Right forelimb (tissue), 1 donor: ENCODE measurements at places on chromosomes 6 and 20.

GRCh38 chr6:90288404-90288803 lies 8.2 kb downstream of the BACH2 start:
- DNase-seq = no peak

DNA sequence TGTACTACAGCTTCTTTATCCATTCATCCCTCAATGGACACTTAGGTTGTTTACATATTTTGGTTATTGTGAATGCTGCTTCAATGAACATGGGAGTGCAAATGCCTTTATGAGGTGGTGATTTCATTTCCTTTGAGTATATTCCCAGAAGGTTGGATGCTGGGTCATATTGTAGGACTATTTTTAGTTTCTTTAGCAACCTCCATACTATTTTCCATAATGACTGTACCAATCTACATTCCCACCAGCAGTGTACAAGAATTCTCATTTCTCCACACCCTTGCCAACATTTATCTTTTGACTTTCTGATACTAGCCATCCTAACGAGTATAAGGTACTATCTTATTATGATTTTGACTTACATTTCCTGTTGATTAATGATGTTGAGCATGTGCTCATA lies 269.0 kb downstream of the C6orf118 start:
- no peak for DNase-seq

GRCh38 chr20:30922129-30922528 lies 335.3 kb upstream of the DEFB115 start:
- DNase-seq = no peak

- peak; percentile 69 for DNase-seq
Measured at GRCh38 chr6:148890096-148890495, 143.3 kb downstream of the UST start.

DNA sequence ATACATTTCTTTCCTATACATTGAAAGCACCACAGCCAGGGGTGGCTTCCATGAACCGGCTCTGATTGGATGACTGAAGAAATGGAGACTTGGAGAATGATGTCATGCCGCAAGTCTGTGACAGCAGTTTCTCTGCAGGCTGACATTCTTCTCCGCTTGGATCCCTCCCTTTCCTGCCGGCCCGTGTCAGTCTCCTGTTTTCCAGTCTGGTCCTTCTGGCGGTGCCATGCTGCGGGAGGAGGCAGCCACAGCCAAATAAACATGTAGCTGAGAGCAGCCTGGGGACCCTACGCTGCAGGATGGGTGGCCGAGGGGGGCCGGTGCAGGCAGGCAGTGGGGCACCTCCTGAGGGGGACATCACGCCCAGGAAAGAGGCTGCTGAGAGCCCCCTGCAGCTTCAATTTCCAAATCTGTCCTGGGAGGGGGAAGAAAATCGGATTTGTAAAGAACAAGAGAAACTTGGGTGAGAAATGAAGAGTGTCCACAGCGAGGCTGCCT lies 178.0 kb downstream of the TAF4 start:
- DNase-seq = no peak

GRCh38 chr6:137265561-137266308 lies 46.5 kb upstream of the IFNGR1 start:
- DNase-seq = no peak

- no peak for DNase-seq
Measured at GRCh38 chr6:75490706-75491105, 2.9 kb downstream of the FILIP1 start.

DNA sequence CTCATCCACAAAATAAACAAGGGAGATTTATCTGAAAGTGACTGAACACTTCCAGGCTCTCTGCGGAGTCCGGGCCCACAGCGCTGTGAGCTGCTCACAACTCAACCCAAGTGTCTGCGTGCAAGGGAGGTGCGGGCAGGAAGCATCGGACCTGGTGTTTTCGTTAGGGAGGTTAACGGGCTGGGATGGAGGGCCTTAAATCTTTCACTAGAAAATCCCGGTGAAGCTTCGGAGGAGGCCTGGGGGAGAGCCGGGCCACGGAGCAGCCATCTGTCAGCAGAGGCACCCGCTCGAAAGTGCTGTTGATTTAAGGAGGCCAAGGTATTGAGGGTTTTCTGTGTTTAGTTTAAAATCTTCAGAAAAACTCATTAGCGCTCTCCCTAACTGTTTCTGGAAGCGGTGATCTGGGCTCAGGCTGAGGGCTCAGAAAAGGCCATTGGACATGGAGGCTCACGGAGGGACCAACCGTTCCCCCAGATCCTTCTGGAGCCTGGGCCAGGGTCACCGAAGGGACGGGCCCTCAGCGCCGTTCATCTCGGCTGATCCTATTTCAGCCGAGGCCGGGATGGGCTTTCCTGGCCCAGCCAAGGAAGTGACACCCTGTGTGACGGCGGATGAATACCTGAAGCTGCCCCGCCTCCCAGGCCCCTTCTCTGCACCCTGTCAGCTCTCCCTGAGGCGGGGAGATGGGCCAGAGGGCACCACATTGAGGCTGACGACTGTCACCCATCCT lies 20.7 kb downstream of the GATA5 start:
- DNase-seq = no peak

GRCh38 chr6:170480050-170480692 lies 72.9 kb downstream of the PSMB1 start:
- DNase-seq = no peak

DNA sequence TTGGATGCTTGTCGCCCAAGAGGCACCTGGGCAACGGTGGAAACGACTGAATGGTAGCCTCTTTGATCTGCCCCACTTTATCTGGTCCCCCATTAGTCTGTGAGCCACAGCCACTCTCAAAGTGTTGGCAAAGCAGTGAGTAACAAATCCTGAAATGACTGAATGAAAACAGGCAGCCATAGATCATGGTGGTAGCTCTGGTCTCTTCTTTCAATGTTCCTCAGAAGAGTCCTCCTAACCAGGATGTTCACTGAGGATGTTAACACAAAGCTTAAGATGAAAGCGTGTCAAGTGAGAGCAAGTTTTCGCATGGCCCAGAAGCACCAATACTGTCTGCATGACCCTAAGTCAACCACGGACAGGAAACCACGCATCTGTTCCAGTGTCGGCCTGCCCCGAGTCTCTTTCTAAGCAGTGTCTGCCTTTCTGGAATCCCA lies 107.3 kb downstream of the IRF4 start:
- DNase-seq = no peak

DNA sequence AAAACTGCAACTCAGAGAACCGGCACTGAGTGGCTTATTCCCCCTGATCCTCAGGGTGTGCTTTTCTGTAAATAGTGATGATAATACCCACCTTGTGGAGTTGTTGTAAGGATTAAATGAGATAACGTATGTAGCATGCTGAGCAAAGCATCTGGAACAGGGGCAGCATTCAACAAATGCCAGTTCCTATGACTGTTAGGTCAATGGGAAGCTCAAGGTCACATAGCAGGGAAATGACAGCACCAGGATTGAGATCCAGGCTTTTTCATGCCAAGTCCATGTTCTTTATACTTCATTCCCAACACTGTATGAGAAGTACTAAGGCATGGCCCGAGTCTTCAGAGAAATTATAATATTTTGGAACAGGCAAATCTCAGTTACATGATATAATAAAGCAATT lies 5.1 kb downstream of the RCAN2 start:
- no peak for DNase-seq

GRCh38 chr6:2854396-2854982 lies 12.8 kb upstream of the SERPINB1 start:
- no peak for DNase-seq

DNA sequence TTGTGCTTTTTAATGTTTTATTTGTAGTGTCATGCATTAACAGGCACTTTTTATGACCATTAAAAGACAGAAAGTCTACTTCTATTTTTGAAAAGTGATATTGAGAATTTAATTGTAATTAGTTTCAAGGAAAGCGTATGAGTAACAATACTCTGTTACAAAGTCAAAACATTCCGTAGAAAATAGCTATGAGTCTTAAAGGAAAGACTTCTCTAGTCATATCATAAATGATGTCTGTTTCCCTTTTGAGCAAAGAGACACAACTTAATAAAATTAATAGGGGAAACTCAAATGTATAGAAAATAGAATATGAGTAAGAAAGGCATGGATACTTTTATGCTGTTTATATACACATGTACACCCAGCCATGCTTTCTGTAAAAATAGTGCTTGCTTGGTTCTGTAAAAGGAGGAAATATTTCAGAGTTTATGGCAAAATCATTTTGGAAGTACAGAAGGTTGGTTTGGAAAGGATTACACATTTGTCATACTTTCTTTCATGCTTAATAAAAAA lies 107.8 kb upstream of the AHI1 start:
- DNase-seq = no peak

GRCh38 chr6:138594758-138595140 lies 95.5 kb upstream of the NHSL1 start:
- no peak for DNase-seq

DNA sequence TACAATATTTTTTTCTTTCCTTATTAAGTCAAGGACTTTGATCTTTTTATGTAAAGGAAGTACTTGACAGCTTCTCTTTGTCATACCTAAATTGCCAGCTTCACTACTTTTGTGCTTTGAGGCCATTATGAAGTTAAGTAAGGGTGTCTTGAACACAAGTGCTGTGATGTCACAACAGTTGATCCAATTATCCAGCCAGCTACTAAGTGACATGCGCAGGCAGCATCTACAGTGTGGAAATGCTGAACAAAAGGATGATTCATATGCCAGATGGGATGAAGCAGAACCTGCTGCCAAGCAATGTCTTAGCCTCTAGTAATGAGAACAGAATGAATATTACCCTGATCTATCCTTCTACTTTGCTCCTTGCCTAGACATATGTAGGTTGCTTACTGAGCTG lies 68.3 kb upstream of the TMEM244 start:
- DNase-seq = no peak

GRCh38 chr20:2558581-2559278 lies 22.4 kb downstream of the TMC2 start:
- no peak for DNase-seq

- DNase-seq = no peak
Measured at GRCh38 chr20:10665027-10665561, 8.7 kb downstream of the JAG1 start.

- DNase-seq = no peak
Measured at GRCh38 chr20:60338556-60338955, 380.3 kb downstream of the CDH26 start.

- DNase-seq = no peak
Measured at GRCh38 chr6:154909821-154910220, 85.3 kb upstream of the TIAM2 start.

DNA sequence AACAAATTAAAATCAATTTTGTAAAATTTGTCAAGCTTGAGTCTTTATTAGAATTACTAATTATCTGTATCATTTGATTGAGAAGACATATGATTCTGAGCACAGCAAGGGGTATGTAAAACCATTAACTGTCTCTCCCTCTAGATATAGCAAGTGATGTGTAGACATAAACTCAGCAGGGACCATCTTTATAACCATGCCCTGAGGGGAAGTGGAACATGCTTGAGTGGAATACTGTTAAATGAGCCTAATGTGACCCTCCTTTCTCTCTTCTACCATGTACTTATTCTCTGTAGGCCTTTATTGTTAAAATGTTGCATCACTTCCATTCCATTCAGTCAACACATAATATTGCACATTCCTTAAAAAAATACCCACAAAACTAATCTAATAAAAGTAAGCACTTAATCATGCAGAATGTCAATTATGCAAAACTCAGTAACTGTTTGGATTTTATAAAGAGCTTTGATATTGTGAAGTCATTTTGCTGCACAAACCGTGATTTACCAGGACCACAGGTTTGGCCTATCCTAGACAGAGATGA lies 896.6 kb upstream of the MANEA start:
- no peak for DNase-seq

- no peak for DNase-seq
Measured at GRCh38 chr6:104689551-104690205, 170.0 kb downstream of the HACE1 start.

GRCh38 chr6:150628908-150629307 lies 29.2 kb downstream of the PLEKHG1 start:
- DNase-seq = no peak

GRCh38 chr6:5403609-5404008 lies 142.3 kb downstream of the FARS2 start:
- DNase-seq = no peak

GRCh38 chr6:63897952-63898351 lies 262.4 kb downstream of the PHF3 start:
- no peak for DNase-seq

DNA sequence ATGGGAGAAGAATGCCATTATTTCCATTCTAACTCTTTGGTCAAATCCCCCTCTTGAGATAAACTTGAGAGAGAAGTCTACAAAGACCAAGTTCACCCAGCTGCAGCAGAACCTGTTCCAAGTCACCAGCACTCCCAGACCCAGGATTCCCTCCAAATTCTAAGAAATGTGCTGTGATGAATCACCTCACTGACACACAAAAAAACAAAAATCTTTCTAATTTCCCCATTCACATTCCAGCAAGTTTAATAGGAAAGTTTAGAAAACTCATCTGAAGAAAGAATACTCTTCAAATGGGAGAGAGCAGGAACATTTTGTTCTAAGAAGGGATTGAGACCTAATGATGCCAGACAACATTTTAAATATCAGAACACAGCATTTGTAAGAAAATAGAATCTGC lies 213.6 kb upstream of the PLCB4 start:
- DNase-seq = no peak

GRCh38 chr6:115821798-115822197 lies 238.9 kb downstream of the FRK start:
- no peak for DNase-seq

DNA sequence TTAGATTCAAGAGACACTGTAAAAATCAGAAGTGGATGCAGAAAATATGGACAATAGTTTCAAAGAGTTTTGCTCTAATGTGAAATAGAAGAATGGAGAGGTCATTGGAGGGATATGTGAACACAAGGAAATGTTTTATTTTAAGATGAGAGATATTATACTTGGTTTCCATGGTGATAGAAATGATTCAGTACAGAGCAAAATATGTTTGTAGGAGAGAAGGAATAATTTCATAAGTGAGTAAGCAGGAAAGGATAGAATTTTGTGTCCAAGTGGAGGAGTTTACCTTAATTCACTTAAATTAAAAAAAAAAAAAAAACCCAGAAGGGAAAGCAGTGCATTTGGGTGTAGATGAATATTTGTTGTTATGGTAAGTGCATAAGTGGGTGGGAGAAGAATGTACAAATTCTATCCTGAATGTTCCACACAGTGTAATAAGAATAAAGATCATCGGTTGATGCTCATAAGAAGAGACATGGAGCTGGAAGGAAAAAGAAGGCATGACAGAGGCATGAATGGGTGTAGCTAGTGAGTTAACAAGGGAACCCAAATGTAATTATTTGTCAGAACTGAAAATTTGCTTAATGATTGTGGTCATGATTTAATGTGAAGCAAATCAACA lies 688.9 kb upstream of the GJE1 start:
- DNase-seq = no peak

GRCh38 chr6:135234492-135234780 lies 53.3 kb downstream of the MYB start:
- DNase-seq = no peak

GRCh38 chr6:119608994-119609393 lies 259.4 kb upstream of the MAN1A1 start:
- no peak for DNase-seq

DNA sequence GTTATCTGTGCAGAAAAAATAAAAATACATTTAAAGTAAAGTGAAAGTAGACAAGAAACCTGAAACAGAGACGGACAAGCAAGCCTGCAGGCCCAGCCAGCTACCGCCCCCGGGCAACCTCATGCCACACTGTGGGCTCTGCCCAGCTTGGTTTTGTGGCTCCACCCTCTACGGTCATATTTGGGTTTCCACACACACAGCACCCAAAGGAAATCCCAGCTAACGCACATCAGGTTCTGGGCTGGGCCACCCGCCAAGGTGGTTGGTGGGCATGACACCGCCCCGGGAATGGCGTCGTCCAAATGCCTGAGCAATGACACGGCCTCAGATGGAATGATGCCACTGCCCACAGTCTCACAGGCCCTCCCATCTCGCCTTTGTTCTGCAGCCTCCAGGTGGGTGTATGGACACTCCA lies 22.9 kb downstream of the FAM110A start:
- no peak for DNase-seq
